Left ventricle myocardium superior (tissue), 1 donor: ENCODE measurements at places on chromosomes 2 and 18. TPM values are rescaled to one million over a fixed set of nuclear protein-coding genes. Genes with fewer than 3 reads are reported as not detected.

DNA sequence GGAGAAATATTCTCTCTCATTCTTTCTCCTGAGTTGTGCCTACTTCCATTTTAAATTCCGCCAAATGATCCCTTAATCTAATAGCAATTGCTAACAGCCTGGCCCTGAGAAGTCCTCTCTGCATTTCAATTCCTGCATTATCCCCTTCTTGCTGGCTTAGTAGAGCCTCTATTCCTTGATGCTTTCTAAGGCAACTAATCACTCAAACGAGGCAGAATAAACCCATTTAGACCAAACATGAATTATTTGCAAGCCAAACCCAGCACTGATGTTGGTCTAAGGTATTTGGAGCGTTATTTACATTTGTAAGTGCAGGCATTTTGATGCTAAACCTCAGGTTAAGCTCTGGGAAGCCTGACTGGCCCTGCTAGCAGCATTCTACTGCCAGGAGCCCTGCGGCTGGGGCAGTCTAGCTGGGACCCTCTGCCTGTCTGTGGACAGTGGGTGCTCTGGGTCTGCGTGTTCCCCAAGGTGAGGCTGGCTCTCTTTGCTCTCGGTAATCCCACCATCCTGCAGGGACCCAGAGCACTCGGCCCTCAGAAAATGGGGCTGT, 173.1 kb upstream of the HS6ST1 start:
- DNase-seq: no peak

The C1QL2 gene
- total RNA-seq: not detected

The C2orf92 gene
- total RNA-seq: 2.3 TPM

The POTEE gene
- total RNA-seq: not detected

The FSIP2 gene
- total RNA-seq: 0.20 TPM
